ENCODE measurements at places on chromosomes 1 and 21.

DNA sequence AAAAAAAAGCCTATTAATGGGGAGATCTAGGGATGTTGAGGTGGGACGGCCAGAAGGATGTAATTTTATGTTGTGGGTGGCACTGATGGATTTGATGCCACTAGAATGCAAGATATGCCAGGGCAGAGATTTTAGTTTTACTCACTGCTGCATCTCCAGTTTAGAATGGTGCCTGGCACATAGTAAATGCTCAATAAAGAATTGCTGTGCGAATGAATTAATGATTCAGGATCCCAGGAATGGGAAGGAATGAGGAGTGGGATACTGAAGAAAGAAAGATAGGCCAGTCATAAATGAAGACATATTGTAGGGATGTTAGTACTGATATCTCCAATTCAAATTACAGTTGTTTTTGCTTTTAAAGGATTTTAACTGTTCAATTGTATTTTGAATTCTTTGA, 72.6 kb downstream of the CAMTA1 start:
- no peak overlapping the region for H3K4me3 ChIP-seq
- H3K27me3 ChIP-seq, result no peaks in the 10 kb centered on the region
- no peak overlapping the region for H3K27ac ChIP-seq

DNA sequence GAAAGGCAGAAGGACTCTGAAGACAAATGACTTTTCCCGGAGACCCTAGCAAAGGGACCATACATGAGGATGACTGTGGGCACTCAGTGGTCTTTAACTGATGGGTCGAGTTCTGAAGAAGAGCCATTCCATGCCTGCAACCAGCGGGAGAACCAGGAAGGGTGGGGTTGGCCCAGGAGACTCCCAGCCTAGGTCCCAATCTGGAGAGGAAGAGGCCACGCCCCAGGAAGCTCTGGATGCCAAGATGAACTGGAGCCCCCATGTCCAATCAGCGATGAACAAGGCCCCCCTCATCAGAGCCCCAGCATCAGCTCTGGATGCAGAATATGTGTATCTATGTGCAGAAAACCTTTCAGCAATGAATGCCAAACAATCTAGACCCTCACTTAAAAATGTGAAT, 3.6 kb downstream of the KRTAP10-10 start:
- no peak overlapping the region for H3K27ac ChIP-seq
- H3K4me3 ChIP-seq, result no peak overlapping the region

- H3K4me1 ChIP-seq, result peaks cover 6% of the 10 kb centered on the region
- H3K36me3 ChIP-seq, result no peaks in the 10 kb centered on the region
- DNase-seq, result no peak
- H3K4me3 ChIP-seq, result no peak overlapping the region
These were observed 3.7 kb downstream of the OPRD1 start for GRCh38 chr1:28815533-28816185.

DNA sequence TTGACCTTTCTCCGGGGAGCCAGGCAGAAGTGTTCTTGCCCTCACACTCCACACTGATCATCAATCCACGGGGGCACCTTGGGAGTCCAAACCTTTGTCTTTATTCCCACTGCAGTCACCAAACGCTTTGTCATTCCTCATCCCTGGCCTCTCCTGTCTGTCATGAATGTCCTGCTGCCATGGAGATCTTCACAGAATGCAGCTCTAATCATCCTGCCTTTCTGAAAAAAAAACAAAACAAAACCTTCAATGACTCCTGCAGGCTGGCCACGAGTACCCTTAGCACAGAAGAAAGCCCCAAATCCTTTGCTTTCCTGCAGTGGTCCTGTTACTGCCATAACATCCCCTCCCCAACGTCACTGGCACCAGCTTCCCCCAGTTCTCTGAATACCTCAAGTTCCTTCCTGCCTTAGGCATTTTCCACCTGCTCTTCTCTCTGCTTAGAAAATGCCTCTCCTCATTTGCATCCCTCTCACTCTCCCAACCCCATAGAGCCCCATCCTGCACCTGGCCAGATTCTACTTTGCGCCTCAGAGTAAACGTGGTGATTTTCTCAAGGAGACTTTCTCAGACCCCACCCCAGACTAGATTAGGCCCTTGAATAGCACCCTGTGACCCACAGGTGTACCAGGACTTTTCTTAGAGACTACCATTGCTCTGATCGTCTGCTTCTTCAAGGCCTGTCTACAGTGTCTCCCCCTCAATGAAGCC, 131.2 kb downstream of the AK5 start:
- no peaks in the 10 kb centered on the region for H3K36me3 ChIP-seq
- H3K27me3 ChIP-seq, result no peaks in the 10 kb centered on the region
- no peak overlapping the region for H3K27ac ChIP-seq
- no peak overlapping the region for H3K4me3 ChIP-seq
- peak; percentile 24 for DNase-seq

DNA sequence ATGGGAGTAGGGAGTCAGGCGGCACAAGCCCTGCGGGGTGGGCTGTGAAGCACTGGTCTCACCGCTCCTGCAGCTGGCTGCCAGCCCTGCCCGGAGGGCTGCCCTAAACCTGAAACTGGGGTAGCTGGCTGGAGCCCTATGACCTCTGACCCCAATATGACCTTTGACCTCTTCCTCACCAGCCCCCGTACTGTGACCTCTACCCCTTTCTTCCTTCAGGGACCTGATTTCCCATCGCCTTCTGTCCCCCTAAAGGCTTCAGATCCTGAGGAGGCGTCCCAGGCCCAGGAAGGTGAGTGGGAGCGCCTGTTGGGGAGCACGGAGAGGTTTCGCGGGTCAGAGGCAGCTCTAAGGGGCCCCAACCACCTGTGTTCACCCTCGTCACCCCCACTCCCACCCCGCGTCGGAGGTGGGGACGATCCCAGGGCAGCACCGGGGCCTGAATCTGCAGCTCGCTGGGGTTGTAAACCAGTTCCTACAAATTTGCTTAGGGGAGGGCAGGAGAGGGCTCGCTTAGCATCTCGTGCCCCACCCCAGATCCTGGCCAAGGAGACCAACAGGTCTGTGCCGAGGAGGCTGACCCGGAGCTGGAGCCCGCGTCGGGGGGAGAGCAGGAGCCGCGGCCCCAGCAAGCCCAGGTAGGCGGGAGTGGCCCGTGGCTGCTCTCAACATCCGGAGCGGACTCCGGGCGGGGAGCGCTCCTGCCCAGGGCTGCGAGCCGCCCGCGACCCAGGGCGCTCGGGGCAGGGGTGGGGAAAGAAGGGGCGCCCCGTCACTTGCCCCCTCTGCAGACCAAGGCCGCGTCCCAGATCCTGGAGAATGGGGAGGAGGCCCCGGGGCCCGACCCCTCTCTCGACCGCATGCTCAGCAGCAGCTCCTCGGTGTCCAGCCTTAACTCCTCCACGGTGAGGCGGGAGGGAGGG, 7.3 kb downstream of the SYTL1 start:
- peaks cover 14% of the 10 kb centered on the region for H3K27me3 ChIP-seq
- H3K4me3 ChIP-seq, result peak overlapping the region; percentile 78
- no peak overlapping the region for H3K27ac ChIP-seq
- H3K4me1 ChIP-seq, result peaks cover 19% of the 10 kb centered on the region

DNA sequence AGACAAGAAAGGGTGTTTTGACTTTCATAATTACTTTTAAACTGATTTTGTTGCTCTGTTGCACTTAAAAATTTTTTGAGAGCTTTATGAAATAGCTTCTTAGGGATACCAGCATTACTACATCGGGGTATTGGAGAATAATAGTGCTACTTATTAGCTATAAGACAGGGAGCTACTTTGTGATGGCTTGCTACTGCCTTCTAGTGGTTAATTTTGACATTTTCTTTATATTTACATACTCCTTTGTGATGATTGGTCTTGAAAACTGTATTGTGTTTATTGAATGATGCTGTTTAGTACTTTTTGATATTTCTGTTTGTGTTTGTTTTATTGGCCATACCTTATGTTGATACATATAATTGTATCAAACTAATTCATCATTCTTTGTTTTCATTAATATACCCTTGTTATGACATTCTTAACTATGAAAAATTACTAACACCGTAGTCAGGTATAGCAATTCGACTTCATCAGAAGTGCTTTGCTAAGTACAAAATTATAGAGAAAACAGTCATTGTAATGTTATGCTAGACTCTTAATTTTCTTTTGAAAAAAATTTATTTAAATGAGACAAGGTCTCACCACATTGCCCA, 85.5 kb downstream of the CLIC4 start:
- H3K4me1 ChIP-seq, result no peaks in the 10 kb centered on the region
- DNase-seq, result peak; percentile 32
- H3K4me3 ChIP-seq, result no peak overlapping the region
- no peaks in the 10 kb centered on the region for H3K27me3 ChIP-seq
- no peak overlapping the region for H3K27ac ChIP-seq
- H3K36me3 ChIP-seq, result no peaks in the 10 kb centered on the region

- no peak for DNase-seq
- H3K4me1 ChIP-seq, result no peaks in the 10 kb centered on the region
- H3K36me3 ChIP-seq, result no peaks in the 10 kb centered on the region
- no peak overlapping the region for H3K4me3 ChIP-seq
These were observed 148.7 kb upstream of the NR5A2 start for GRCh38 chr1:199878823-199879222.

- no peak overlapping the region for H3K27ac ChIP-seq
- no peak overlapping the region for H3K4me3 ChIP-seq
- no peaks in the 10 kb centered on the region for H3K36me3 ChIP-seq
These were observed 591.7 kb downstream of the SMYD3 start for GRCh38 chr1:245915406-245915805.

DNA sequence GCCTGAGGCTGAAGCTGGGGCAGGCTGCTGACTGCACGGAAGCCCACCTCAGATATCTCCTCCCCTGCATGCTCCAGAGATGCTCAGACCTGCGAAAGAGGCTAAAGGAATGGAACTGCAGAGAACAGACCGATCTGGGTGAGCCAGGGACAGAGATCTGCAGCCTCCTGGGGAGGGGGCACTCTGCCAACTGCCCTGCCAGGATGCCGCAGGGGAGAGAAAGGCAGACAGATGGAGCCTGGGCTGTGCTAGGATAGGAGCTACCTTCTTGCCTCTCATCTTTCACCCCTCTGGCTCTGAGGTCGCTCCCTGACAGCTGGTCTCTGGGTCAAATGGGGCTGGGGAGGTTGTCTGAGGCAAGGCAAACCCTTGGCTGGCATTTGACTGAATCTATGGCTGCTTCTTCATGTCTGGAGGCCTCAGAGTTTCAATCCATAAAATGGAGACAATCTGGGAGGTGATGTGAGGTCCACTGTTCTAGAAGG, 238.2 kb downstream of the GRIK3 start:
- no peaks in the 10 kb centered on the region for H3K4me1 ChIP-seq
- no peak overlapping the region for H3K4me3 ChIP-seq
- no peak for DNase-seq
- H3K36me3 ChIP-seq, result no peaks in the 10 kb centered on the region
- peaks cover 3% of the 10 kb centered on the region for H3K27me3 ChIP-seq

GRCh38 chr21:37994211-37994610, 78.0 kb upstream of the KCNJ6 start:
- H3K36me3 ChIP-seq, result no peaks in the 10 kb centered on the region
- DNase-seq, result no peak
- H3K27ac ChIP-seq, result no peak overlapping the region
- H3K27me3 ChIP-seq, result no peaks in the 10 kb centered on the region
- no peaks in the 10 kb centered on the region for H3K4me1 ChIP-seq

- DNase-seq, result no peak
- H3K27me3 ChIP-seq, result no peaks in the 10 kb centered on the region
- H3K4me3 ChIP-seq, result no peak overlapping the region
These were observed 65.4 kb downstream of the PBX1 start for GRCh38 chr1:164624400-164624799.

DNA sequence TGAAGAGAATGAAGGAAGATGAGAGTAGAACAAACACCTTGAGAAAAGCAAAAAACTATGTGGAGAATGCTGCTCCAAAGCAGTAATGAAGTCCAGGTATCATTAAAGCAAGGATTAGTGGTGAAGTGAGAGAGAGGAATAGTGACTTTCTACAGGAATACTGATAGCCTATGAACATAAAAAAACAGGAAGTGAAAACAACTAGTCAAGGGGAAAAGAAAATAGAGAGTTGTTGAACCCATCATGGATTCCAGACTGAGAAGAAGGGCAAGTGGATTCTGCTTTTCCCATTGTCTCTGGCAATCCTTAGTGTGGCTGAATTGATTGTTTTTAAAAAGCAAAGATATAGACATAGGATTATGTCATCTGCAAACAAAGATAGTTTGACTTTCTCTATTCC, 119.9 kb upstream of the LHX8 start:
- no peaks in the 10 kb centered on the region for H3K27me3 ChIP-seq
- DNase-seq, result no peak
- no peaks in the 10 kb centered on the region for H3K36me3 ChIP-seq
- no peak overlapping the region for H3K27ac ChIP-seq
- H3K4me1 ChIP-seq, result no peaks in the 10 kb centered on the region
- no peak overlapping the region for H3K4me3 ChIP-seq

GRCh38 chr1:155940482-155940992, 901 bp upstream of the RXFP4 start:
- DNase-seq, result no peak
- H3K36me3 ChIP-seq, result no peaks in the 10 kb centered on the region
- H3K4me1 ChIP-seq, result peaks cover 8% of the 10 kb centered on the region
- H3K27me3 ChIP-seq, result no peaks in the 10 kb centered on the region

GRCh38 chr1:205505791-205506190, 1.3 kb downstream of the CDK18 start:
- H3K36me3 ChIP-seq, result no peaks in the 10 kb centered on the region
- no peak overlapping the region for H3K27ac ChIP-seq
- no peak overlapping the region for H3K4me3 ChIP-seq

- no peaks in the 10 kb centered on the region for H3K27me3 ChIP-seq
- no peak for DNase-seq
- H3K36me3 ChIP-seq, result no peaks in the 10 kb centered on the region
- no peak overlapping the region for H3K27ac ChIP-seq
- H3K4me1 ChIP-seq, result no peaks in the 10 kb centered on the region
- no peak overlapping the region for H3K4me3 ChIP-seq
These were observed 104.9 kb downstream of the NUF2 start for GRCh38 chr1:163426505-163427251.
